ENCODE measurements at places on chromosomes 3 and 15.

- no peak for DNase-seq
Measured at GRCh38 chr3:155747286-155747945, 2.5 kb upstream of the PLCH1 start.

- DNase-seq = no peak
Measured at GRCh38 chr3:52223449-52224408, 1.7 kb downstream of the TLR9 start.

DNA sequence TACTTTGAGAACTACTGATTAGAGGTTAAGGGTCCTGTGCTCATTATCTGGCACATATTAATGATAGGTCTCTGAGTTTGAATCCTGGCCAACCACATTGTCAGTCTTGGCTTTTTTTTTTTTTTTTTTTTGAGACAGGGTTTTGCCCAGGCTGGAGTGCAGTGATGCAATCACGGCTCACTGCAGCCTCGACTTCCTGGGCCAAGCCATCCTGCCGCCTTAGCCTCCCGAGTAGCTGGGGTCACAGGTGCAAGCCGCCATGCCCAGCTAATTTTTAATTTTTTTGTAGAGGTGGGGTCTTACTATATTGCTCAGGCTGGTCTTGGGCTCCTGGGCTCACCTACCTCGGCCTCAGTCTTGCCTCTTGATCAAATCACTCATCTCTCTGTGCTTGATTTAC lies 547 bp upstream of the PCCB start:
- peak; percentile 4 for DNase-seq

- DNase-seq = no peak
Measured at GRCh38 chr15:61169904-61170695, 59.0 kb downstream of the RORA start.

DNA sequence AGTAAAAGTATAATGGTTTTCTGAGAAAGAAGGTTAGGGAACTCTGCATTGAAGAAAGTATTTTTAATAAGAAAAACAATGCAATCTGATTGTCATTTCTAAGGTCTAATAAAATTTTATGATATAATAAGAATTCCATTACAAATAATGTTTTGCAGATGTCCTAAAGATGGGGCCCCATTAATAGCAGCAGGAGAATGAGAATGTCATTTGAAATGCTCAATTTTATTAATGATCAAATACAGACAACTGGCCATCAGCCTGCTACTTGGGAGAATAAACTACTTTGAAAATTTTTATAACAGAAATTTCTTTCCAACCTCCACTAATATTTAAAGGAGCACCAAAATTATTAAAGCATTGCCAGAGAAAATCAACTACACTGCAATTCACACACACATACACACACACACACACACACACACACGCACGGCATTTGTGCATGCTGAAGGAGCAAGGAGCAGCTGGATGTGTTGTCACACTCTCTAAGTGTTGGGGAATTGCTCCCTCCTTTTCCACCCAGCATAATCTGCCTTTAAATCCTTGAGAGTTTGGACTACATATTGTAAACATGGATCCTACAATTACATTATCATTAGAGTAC lies 109.5 kb downstream of the THRB start:
- no peak for DNase-seq

DNA sequence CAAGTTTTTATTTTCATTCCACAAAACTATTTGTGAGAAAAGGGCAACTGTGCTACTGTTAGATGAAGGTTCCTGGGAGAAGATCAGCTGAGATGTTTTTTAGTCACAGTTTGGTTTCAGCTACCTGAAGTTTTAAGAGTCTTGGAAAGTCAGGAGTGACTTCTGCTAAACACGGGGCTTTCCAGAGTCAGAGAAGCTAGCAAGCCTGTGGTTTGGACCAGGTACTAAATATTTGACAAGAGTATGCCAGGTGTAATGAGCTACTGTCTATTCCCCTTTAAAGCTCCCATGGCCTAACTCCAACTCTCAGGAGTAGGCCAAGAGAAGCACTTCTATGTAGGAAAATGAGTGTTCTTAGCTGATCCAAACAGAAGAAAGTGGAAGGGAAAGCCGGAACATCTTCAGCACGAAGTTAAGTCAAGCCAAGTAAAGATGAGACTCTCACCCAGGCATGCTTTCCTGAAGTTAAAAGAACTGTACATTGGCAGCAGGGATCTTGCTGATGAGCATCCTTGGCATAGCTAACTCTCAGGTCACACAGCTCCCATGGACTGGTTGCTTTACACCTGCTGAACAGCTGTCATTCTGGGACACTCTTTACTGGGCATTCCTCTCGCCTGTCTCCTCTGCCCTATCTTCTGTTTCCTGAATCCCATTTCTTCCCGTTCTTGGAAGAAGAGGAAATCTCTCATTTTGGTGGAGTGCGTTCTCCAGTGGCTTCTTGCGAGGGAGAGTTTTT lies 22.5 kb downstream of the TM4SF18 start:
- DNase-seq = no peak

GRCh38 chr3:155790272-155790925 lies 15.7 kb downstream of the C3orf33 start:
- DNase-seq = no peak

- peak; percentile 29 for DNase-seq
Measured at GRCh38 chr15:48010316-48010715, 110.5 kb upstream of the SLC24A5 start.

DNA sequence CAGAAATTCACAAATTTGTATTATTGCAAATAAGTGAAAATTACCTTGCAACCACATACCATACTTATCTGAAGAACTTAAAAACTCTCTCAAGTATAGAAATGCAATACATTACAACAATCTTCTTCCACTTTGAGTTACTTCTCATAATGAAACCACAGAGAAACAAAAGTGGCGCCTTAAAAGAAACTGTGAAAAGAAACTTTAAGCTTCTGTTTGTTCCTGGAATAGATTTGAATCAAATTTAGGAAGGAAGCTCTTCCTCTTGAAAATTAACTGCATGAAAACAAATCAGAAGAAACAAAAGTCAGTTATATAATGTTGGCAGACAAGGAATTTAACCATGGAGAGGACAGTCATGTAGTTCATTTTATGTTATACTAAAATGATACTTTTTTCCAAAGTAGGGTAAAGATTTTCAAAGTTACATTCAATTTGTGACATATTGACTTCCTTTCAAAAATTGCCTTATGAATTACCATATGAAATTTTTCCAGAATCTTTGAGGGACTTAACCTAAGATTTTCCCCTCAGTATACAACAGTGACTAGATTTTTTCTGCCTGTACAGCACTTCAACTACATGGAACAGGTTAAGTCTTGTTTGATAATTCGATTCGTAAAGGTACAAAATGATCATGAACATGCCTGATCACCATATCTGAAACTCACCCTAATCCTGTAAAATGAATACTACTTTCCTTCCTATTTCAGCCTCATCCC lies 57.6 kb upstream of the TNFSF10 start:
- DNase-seq = peak; percentile 41

DNA sequence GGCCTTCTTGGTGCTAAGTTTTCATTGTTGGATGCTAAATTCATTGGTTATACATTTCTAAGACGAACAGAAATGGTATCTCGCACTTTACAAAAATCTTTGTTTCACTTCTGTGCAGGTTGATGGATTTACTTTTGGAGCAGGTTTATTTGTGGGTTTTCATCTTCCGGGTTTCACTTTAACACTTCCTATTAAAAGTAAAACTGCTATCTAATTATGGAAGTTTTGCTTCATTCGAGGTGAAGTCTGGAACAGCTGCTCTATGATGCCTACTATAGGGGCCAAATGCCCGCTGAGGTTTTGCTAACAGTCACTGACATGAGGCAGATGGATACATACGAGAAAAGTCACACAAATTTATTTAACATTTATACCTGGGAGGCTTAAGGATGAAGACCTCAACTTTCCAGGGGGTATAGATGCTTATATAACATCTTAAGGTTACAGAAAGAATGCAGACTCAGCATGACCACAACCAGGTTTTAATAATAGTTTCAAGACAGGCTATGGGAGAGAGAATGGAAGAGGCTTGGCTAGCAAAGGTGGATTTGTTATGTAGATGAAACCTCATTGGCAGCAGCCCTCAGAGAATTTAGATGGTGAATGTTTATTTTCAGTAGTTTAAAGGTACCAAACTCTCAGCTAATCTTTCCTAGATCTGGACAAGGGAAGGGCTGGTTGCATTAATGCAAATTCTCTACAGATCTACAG lies 54.2 kb downstream of the OSTN start:
- DNase-seq = no peak

- DNase-seq = no peak
Measured at GRCh38 chr3:125433611-125434041, 58.5 kb upstream of the ZNF148 start.

DNA sequence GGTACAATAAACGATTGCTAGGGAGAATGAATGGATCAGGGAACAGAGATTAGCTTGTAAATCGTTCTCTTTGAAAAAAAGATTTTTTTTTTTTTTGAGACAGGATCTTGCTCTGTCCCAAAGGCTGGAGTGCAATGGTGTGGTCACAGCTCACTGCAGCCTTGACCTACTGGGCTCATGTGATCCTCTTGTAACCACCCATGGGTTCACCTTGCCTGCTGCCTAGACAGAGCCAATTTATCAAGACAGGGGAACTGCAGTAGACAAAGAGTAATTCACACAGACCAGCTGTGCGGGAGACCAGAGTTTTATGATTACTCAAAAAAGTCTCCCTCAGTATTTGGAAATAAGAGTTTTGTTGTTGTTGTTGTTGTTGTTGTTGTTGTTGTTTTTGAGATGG lies 39.6 kb downstream of the METTL6 start:
- DNase-seq = no peak

DNA sequence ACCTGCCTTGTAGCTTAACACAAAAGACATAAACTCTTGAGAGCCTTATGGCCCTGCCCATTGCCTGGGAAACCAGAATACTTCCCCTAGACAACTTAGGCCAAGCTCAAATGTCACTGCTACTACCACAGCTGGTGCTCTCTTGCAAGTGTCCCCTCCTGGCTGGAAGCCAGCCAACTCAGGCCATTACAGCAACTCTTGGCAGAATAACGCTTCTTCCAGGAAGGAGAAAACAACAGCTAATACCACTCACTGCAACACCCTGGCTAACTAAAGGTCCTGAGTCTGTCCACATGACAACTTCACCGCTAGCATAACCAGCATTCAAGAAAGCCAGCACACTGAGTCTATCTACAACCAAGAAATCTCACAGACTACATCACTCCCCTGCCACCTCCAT lies 5.1 kb upstream of the B4GALT4 start:
- no peak for DNase-seq

DNA sequence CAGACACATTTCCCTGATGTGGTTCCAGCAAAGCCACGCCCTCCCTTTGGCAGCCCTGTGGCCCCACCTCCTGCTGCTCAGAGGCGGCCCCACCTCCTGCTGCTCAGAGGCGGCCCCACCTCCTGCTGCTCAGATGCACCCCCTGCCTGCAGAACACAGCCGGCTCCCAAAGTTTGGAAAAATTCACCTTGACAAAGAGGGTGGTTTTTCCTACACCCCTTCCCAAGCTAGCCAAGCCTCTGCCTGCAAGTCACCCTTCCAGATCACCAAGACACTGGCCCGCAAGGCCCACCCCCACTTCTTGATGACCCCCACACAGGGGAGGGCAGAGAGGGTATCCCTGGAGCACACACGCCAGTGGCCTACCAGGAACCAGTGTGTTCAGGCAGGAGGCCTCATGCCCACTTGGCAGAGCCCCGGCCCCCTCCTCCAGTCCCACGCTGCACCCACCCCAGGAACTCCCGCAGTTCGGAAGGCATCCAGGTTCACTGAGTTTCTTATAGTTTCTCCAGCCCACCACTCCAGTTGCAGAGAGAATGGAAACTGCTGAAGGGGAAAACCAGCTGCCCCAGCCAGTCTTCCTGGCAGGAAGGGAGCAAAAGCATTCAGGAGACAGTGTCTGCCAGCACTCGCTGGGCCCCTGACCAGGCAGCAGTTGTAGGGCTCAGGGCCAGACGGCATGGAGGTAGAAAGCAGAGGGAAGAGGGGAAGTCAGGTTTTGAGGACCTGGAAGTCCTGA lies 2.3 kb upstream of the HAPLN3 start:
- peak; percentile 89 for DNase-seq

GRCh38 chr3:196412704-196413103 lies 19.5 kb downstream of the UBXN7 start:
- peak; percentile 19 for DNase-seq

GRCh38 chr15:93087825-93088199 lies 1.2 kb downstream of the RGMA start:
- peak; percentile 78 for DNase-seq

GRCh38 chr3:102141096-102141927 lies 292.0 kb downstream of the NFKBIZ start:
- DNase-seq = peak; percentile 39

DNA sequence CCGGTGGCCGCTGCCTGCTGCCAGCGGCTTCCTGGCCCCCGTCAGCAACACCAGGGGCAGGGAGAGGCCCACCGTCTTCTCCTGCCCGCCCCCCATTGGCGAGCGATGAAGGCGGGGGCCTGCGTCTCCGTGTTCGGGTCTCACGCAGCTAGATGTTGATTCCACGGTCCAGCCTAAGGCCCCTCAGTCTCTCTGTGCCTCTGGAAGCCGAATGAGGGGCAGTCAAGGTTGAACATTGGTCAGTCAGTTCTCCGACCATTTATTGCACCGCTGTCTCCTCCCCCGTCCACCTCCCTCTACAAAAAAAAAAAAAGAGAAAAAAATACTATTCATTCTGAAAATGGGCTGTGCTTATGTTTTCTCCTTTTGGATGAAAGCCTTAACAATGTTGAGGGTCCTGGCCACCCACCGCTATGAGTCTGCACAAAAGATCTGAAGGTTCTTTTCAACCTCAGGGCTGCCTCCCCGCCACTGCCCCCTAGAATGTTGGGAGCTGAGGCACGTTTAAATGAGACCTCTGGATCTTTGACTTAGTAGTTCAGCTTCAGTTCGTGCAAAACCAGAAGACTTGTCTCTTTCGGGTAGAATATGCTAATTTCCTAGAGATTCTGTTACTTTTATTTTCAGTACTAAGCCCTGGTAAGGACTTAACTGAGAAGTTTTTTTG lies 736 bp downstream of the IREB2 start:
- peak; percentile 37 for DNase-seq

GRCh38 chr3:31839144-31839917 lies 141.7 kb downstream of the OSBPL10 start:
- DNase-seq = no peak

GRCh38 chr15:98071786-98072185 lies 111.3 kb downstream of the ARRDC4 start:
- DNase-seq = no peak

- no peak for DNase-seq
Measured at GRCh38 chr15:90421527-90421926, 33.5 kb downstream of the IQGAP1 start.

DNA sequence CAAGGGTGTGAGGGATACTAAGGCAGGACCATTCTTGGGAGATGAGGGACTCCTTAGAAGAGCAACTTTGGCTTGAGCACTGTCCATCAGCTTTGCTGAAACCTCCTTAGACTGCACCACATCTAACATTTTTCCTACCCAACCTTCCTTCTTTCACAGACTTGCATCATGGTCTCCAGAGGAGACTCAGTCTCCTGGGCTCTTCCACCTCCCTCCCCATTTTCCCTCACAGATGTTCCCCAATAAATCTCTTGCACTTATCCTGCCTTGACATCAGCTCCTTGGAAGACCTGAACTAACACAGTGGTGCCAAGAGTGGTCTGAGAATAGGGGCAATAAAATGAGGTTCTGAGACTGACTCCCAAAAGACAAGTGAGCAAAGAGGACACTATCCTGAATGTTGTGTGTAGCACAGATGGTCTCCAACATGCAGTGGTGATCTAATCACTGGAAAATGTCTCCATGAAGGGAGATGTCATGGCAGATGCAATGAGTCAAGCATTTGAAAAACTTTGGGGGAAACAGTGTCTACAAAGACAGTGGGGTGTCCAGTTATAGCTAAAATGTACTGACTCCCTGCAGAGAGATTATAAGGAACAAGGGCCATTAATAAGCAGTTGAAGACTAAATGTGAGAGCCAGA lies 26.0 kb upstream of the BOC start:
- no peak for DNase-seq

GRCh38 chr3:48656841-48657281 lies 5.8 kb downstream of the CELSR3 start:
- DNase-seq = no peak

All from suppressor macrophage treated with lipopolysaccharide for 1 hour (primary cell).